ENCODE measurements at places on chromosomes 2 and 18. TPM values are rescaled to one million over a fixed set of nuclear protein-coding genes. Genes with fewer than 3 reads are reported as not detected.
A peak's percentile ranks its signal among the peaks of the same experiment; 100 is the strongest.

The PAX3 gene
- not detected for total RNA-seq

The RNF149 gene
- total RNA-seq = 95.6 TPM

The MALL gene
- 22.2 TPM for total RNA-seq

GRCh38 chr2:17000184-17000482 is 334.5 kb upstream of the CYRIA start:
- no peak for DNase-seq
- no peaks in the 10 kb centered on the region for H3K36me3 ChIP-seq
- H3K27ac ChIP-seq = no peak overlapping the region
- H3K27me3 ChIP-seq = no peaks in the 10 kb centered on the region

DNA sequence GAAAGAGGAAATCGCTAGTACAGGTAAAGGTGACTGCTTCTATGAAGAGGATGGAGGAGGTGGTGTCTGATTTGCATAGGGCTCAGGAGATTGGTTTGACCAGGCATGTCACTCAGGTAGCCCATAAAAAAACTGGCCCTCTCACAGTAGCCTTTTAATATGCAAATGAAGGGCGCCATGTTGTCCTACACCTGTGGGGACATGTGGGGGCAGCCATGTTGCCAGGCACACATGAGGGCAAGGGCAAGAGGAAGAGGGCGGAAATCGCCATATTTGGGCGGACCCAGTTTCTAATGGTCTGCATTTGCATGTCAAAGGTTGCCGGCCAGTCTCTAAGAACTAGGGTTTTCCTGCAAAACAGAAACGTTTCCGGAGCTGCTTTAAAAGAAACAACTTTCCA is 1330.6 kb downstream of the DSC3 start:
- DNase-seq = no peak
- no peaks in the 10 kb centered on the region for H3K27me3 ChIP-seq
- H3K27ac ChIP-seq = no peak overlapping the region
- H3K4me1 ChIP-seq = no peaks in the 10 kb centered on the region

DNA sequence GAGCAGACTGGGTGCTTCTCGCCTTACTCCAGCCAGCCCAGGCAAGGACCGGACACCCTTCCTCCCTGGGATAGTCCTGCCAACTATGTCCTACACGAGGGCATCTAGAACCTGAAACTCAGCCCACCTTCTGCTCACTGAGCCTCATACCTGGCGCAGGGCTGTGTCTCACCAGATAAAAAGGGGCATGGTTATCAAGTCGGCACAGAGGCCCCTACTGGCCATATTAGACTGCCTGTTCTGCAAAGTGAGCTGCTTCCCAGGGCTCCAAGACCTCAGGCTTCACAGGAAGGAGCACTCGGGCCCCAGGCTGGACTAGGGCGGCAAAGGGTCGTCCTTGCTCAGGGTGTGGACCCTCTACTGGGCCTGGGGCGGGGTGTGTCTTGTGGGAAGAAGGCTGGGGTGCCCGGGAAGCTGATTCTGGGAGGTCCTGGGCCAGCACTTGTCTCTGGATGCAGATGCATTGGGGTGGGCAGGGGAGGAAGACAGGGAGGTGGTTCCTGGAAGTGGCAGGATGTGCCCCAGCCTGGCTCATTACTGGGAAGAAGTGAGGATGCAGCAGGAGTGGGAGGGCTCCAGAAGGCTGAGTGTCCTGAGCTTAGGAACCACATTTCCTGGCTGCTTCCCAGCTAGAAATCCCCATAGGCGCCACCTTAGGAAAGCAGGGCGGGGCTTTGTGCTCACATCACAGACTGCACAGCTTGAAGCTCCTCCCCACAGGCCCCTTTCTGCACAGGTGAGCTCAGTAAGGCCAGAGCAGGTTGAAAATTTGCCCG is 19.6 kb downstream of the EHD3 start:
- H3K27me3 ChIP-seq = no peaks in the 10 kb centered on the region
- no peak overlapping the region for H3K4me3 ChIP-seq
- H3K4me1 ChIP-seq = no peaks in the 10 kb centered on the region
- no peak overlapping the region for H3K27ac ChIP-seq
- DNase-seq = no peak

DNA sequence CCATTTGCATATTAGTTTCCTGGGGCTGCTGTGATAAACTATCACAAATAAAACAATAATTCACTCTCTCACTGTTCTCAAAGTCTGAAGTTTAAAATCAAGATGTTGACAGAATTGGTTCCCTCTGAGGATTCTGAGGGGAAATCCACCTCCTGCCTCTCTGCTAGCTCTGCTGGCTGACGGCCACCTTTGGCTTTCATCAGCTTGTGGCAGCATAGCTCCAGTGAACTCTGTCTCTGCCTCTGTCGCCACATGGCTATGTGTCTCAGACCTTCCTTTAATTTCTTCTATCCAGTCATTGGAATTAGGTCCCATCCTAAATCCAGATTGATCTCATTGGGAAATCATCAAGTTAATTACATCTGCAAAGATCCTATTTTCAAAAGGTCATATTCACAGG is 38.9 kb upstream of the TRIM43 start:
- H3K4me3 ChIP-seq = no peak overlapping the region
- H3K27ac ChIP-seq = peak overlapping the region; percentile 15
- no peaks in the 10 kb centered on the region for H3K27me3 ChIP-seq
- DNase-seq = peak; percentile 82
- H3K36me3 ChIP-seq = no peaks in the 10 kb centered on the region
- no peaks in the 10 kb centered on the region for H3K4me1 ChIP-seq

GRCh38 chr2:76678383-76679024 is 843.7 kb downstream of the LRRTM4 start:
- H3K36me3 ChIP-seq = no peaks in the 10 kb centered on the region
- H3K4me1 ChIP-seq = no peaks in the 10 kb centered on the region
- DNase-seq = no peak
- no peaks in the 10 kb centered on the region for H3K27me3 ChIP-seq
- no peak overlapping the region for H3K4me3 ChIP-seq

- no peak overlapping the region for H3K4me3 ChIP-seq
- H3K36me3 ChIP-seq = no peaks in the 10 kb centered on the region
- H3K4me1 ChIP-seq = peaks cover 27% of the 10 kb centered on the region
- DNase-seq = peak; percentile 33
- no peaks in the 10 kb centered on the region for H3K27me3 ChIP-seq
These were observed 84.0 kb upstream of the HAAO start for GRCh38 chr2:42876326-42876751.

- H3K36me3 ChIP-seq = no peaks in the 10 kb centered on the region
- H3K27me3 ChIP-seq = no peaks in the 10 kb centered on the region
- no peaks in the 10 kb centered on the region for H3K4me1 ChIP-seq
- DNase-seq = no peak
- no peak overlapping the region for H3K27ac ChIP-seq
- H3K4me3 ChIP-seq = no peak overlapping the region
These were observed 739.5 kb upstream of the SALL3 start for GRCh38 chr18:78240101-78240500.

DNA sequence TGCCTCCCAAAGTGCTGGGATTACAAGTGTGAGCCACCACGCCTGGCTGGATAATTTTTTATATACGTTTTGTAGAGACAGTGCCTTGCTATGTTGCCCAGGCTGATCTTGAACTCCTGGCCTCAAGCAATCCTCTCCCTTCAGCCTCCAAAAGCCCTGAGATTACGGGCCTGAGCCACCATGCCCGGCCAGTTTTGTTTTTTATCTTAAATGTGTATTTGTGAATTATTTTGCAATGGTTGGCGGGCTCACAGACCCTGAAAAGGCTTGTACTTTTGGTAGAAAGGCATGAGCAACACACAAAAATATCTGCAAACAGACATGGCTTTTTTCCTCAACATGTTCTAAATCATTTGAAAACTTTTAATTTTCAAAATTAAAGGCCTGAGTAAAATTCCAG is 73.4 kb upstream of the TMEM18 start:
- no peak for DNase-seq
- H3K36me3 ChIP-seq = no peaks in the 10 kb centered on the region
- no peaks in the 10 kb centered on the region for H3K4me1 ChIP-seq
- H3K4me3 ChIP-seq = no peak overlapping the region
- no peak overlapping the region for H3K27ac ChIP-seq

DNA sequence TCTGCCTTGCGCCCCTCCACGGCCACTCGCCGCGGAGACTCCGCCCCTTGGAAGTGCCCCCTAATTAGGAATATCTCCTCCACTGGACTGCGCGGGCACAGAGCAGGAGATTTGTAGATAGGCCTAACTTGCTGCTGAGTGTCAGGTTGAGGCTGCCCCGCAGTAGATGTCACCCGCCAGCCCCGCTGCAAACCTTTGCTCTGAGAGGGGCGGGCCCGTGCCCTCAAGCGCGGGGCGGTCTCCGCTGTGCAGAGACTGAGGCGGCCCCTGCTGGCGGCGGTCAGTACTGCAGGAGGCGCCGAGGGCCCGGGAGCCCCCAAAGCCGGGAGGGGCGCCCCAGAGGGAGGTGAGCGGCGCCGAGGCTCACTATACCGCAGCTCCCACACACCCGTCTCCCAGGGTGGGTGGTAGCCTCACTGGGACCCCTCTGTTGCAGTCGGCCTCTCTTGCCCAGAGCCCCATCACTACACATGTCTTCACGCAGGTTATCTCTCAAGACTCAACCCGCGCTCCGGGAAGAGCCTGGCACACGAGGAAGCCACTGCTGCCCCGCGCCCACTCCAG is 2.9 kb upstream of the NEURL3 start:
- no peak overlapping the region for H3K27ac ChIP-seq
- H3K4me1 ChIP-seq = peaks cover 17% of the 10 kb centered on the region
- H3K36me3 ChIP-seq = no peaks in the 10 kb centered on the region
- peak; percentile 67 for DNase-seq
- no peaks in the 10 kb centered on the region for H3K27me3 ChIP-seq

GRCh38 chr2:233992513-233993217 is 57.8 kb upstream of the SPP2 start:
- no peaks in the 10 kb centered on the region for H3K4me1 ChIP-seq
- no peaks in the 10 kb centered on the region for H3K36me3 ChIP-seq
- DNase-seq = no peak

- no peak overlapping the region for H3K4me3 ChIP-seq
- no peak for DNase-seq
- H3K4me1 ChIP-seq = peaks cover 31% of the 10 kb centered on the region
- no peaks in the 10 kb centered on the region for H3K27me3 ChIP-seq
These were observed 53.4 kb upstream of the RALBP1 start for GRCh38 chr18:9421901-9422327.

DNA sequence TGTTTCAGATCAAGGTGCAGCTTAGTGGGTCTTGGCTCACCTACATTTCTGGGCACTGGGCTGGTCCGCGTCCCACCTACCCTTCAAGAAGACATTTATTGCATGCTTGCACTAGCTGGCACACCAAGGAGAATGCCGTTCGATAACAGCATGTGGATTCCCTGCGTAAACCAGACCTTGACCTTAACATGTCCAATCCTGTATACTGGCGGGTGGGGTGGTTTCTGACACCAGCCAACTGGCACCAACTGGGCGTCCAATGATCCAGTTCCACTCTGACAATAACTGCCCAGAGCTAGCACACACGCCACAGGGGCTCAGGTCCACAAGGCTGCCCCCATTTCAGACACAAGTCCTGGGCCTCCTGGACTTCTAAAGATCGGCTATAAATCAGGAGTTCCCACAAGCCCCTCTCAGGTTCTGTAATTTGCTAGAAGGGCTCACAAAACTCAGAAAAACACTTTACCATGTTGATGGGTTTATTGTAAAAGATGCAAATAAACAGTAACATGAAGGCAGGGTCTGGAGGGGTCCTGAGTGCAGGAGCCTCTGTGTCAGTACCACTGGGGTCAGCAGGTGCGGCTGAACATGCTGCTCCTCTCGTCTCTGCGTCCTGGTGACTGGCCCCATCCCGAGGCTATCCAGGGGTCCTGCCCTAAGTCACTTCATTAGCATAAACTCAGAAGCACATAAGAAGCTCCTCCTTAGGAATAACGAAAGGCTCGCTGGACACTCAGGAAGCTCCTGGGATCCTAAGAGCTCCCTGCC is 161.8 kb downstream of the HDAC4 start:
- H3K27ac ChIP-seq = no peak overlapping the region
- H3K36me3 ChIP-seq = no peaks in the 10 kb centered on the region
- no peak for DNase-seq
- H3K27me3 ChIP-seq = no peaks in the 10 kb centered on the region
- H3K4me1 ChIP-seq = peaks cover 9% of the 10 kb centered on the region

GRCh38 chr18:10029711-10030110 is 115.9 kb downstream of the VAPA start:
- H3K27ac ChIP-seq = no peak overlapping the region
- H3K27me3 ChIP-seq = no peaks in the 10 kb centered on the region
- DNase-seq = no peak
- H3K4me3 ChIP-seq = no peak overlapping the region
- H3K4me1 ChIP-seq = peaks cover 8% of the 10 kb centered on the region
- H3K36me3 ChIP-seq = no peaks in the 10 kb centered on the region

- H3K27ac ChIP-seq = no peak overlapping the region
- H3K4me1 ChIP-seq = no peaks in the 10 kb centered on the region
- no peak for DNase-seq
- H3K36me3 ChIP-seq = no peaks in the 10 kb centered on the region
These were observed 56.3 kb upstream of the ZNF532 start for GRCh38 chr18:58808349-58808748.
